ENCODE measurements at places on chromosomes 4 and X.

DNA sequence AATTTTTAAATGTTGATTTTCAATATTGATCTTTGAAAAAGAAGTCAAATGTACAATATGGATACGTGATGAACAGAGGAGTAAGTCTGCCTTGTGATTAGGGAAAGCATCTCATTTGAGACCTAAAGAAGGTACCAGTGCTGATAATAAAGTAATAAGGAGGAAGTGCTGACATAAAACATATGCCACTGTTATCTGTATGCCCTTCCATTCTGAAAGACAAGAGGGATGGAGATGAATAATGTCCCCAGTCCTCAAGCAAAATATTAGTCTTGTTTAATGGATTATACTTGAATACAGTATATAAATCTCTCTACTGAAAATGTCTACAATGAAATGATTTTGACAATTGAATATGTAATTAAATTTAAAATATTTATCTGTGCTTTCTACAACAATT is 58.2 kb downstream of the CCSER1 start:
- no peak for DNase-seq

- no peak for DNase-seq
These were observed 171.7 kb upstream of the HCCS start for GRCh38 chrX:10939424-10939823.

DNA sequence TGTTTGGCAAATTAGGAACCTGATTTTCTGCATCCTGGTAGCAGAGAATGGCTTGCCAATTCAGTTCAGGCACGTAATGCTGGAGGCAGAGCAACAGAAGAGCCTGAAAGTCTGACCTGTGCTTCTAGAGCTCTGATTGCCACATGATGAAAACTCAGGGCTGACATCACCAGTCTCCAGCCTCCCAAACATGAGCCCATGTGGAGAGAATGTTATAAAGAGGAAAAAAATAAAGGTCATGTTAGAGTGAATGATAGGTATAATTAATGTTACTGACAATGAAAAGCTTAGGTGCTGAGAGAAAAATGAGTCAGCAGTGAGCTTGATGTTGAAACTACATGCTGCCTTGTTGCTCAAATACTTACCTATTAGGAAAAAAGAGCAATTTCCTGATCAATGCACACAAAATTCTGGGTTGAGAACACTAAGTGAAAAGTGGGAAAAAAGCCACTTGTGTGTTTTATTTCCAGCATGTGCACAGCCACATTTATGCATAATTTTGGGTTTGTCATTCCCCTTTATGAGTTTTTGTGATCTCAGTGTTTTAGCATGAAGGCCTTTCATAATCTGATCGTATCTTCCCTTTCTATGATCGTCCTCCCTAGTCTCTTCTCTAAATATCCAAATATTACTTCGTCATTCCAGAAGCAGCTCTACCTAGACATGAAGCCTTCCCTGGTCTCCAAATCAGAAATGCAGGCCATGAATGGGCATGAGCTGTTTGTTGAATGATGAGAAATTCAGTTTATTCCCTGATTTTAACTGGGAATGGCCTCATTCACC is 113.3 kb upstream of the CPEB2 start:
- DNase-seq: no peak

GRCh38 chr4:73172161-73172560 is 86.4 kb downstream of the ANKRD17 start:
- DNase-seq: no peak

DNA sequence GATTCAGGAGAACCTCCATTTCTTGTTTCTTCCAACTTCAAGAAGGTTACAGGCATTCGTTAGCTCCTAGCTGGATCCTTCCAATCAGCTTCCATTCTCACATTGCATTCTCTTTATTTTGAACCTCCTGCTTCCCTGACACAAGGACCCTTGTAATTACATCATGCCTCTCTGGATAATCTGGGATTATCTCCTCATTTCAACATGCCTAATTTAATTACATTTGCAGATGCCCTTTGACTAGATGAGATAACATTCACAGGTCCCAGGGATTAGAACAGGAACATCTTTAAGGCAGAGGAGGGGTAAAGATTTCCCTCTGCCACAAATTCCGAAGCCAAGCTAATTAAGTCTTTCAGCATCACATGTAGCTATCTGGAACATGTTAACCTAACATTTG is 753.8 kb upstream of the PCDH7 start:
- no peak for DNase-seq

DNA sequence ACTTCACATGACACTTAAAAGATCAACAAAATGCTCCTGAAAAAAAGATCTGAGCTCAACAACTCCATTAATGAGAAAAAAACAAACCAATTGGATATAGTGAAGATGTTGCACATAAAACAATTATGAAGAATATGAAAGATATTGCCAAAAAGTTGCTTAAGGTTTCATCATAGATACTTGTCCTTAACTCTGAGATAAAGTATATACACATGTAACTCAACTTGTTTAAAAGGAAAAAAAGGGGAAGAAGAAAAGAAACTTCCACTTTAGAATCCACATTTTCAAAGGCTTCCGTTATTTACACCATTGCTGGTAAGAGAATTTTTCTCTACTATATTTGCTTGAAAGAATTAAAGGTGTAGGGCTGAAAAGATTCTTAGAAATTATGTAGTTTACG is 2.7 kb downstream of the AFAP1 start:
- no peak for DNase-seq

GRCh38 chr4:182895791-182896292 is 21.3 kb downstream of the DCTD start:
- no peak for DNase-seq

GRCh38 chrX:53253293-53254020 is 27.9 kb downstream of the IQSEC2 start:
- DNase-seq: no peak

- no peak for DNase-seq
These were observed 71.5 kb downstream of the ARHGEF9 start for GRCh38 chrX:63713526-63713925.

GRCh38 chrX:51825436-51825835 is 68.0 kb upstream of the MAGED1 start:
- DNase-seq: no peak

DNA sequence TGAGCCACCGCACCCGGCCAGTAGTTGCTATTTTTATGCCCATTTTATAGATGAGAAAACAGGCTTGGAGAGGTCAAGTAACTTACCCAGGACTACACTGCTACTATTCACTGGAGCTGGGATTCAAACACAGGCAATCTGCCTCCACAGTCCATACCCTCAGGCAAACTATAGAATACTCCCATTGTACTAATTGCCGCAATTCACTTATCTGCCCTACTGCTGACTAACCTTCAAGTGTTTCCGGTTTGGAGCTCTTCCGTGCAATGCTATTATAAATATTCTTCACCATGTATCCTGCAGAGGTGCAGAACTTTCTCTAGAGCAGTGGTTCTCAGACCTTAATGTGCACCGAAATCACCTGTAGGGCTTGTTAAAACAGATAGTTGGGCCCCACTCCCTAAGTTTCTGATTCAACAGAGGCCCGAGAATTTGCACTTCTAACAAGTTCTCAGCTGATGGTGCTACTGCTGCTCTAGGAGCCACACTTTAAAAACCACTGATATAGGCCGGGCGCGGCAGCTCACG is 1.9 kb upstream of the G3BP2 start:
- no peak for DNase-seq

- no peak for DNase-seq
These were observed 17.1 kb upstream of the GPRIN3 start for GRCh38 chr4:89324671-89325070.

- no peak for DNase-seq
These were observed 739 bp downstream of the SLC49A3 start for GRCh38 chr4:687971-688853.

GRCh38 chr4:57443308-57443707 is 333.1 kb upstream of the IGFBP7 start:
- no peak for DNase-seq

DNA sequence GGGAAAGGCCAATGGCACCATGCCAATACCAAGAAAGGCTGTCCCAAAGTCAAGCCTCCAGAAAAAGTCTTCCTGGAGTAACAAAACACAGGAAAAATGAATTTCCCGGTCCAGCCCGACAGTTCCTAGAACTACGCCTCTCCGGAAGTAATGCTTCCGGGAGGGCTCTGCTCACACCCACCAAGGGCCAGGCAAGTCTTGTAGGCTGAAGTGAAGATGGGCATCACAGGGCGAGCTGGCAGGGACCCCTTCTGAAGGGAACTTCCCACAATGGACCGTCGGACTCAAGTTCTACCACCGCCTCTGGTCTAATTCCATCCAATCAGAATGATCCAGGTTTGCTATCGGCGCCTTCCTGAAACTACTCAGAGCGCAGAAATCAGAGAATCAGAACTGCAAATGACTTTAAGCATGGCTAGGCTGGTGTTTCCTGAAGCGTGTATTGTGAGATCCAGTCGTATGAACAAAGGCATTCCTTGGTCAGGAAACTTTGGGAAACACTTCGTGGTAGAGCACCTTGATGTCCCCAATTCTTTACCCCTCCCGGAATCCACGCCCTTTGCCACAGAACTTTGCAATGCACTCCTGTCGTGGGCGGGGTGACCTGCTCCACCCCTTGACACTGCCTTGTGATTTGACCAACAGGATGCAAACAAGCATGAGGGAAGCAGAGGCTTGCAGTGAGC is 127.8 kb downstream of the BCOR start:
- DNase-seq: no peak

DNA sequence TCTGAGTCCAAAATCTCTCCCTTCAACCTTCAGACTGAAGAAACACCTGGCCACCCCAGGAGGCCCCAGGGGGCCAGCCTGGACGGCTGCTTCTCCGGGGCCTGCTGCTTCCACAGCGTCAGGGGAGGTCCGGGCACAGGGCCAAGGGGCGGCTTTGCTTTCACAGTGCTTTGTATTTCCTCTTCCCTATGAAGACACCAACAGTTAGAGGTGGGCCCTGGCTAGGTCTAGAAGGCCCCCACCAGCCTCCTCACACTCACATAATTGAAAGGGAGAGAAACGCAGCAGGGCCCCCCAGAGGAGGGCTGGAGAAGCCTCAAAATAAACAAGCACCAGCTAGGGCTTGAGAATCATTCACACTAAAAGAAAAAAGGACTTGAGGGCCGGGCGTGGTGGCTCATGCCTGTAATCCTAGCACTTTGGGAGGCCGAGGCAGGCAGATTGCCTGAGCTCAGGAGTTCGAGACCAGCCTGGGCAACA is 17.8 kb downstream of the SCD5 start:
- no peak for DNase-seq

DNA sequence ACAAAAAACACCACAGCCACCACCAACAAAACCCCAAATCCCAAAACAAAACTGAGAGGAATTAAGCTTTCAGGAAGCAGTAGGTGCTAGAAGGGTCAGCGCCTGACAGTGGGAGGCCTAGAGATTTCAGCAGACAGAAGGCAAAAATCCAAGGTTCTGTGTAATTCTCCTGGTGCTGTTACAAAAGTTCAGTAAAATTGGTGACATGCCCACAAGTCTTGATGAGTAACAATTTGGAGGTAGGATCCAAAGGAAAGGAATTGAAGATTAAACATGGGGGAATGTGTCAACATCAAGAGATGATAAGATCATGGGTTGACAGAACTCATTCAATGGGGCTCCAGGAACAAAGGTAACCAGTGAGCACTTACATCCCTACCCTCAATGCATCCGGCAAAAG is 653.8 kb upstream of the CPEB2 start:
- no peak for DNase-seq

GRCh38 chrX:80550722-80551121 is 130.5 kb downstream of the TENT5D start:
- no peak for DNase-seq

DNA sequence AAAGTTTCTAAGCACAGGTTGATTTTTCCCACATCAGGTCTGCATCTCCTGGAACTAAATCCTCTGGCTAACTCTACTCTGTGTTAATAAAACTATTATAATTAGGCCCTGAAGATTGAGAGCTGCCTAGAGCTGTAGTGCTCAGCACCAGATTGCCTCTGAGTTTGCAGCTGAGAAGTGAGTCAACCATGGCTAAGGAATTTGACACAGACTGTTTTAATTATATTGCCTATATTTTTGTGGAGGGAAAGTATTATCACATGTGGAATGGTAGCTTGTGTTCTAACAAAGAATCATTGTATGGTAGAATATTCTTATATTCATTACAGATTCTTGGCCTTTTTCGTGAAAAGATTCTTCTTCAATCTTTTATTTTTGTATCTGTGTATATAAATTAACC is 1907.6 kb upstream of the TENM3 start:
- no peak for DNase-seq

All from stimulated activated CD8-positive, alpha-beta memory T cell treated with anti-CD3 and anti-CD28 coated beads, Interleukin-7, amount 100 ng/mL, for 48 hours (primary cell).